Activated CD4-positive, alpha-beta T cell treated with anti-CD3 and anti-CD28 coated beads, Interleukin-2, amount 10 ng/mL, durations not matched to agents 24 days and 14 days (primary cell): ENCODE measurements at places on chromosomes 6 and 20. TPM values are rescaled to one million over a fixed set of nuclear protein-coding genes. Genes with fewer than 3 reads are reported as not detected.

PGM3 gene
- 19.7 and 24.7 TPM in 2 replicates for total RNA-seq

MLN gene
- not detected in 2 replicates for total RNA-seq

DEFB132 gene
- not detected in 2 replicates for total RNA-seq

HRH3 gene
- not detected in 2 replicates for total RNA-seq

DNA sequence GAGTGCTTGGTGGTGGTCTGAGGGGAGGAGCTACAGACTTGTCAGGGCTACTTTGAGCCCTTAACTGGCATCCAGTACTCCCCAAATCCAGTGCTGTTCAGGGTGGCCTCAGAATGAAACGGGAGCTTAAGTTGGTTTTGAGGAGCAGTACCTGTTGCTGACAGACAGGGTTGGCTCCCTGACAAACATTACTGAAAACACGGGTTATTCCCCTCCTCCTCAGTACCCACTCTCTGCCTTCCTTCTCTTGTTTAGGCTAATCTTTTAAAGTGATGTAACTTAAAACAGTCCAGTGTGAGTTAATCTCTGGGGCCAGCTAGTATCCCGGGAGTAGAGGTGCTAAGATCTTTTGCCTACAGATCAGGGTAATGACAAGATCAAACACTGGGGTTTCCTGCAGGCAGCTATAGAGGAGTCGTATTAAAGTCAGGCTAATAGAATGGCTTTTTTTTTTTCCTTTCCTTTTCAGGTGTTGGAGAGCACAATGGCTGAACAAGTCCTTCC is 3.7 kb downstream of the TNFAIP3 start:
- H3K27me3 ChIP-seq: no peaks in the 10 kb centered on the region
- peak; percentile 84 for DNase-seq
- peaks cover 79% of the 10 kb centered on the region for H3K36me3 ChIP-seq
- peak overlapping the region; percentile 86 for H3K27ac ChIP-seq
- H3K4me3 ChIP-seq: peak overlapping the region; percentile 87

- no peaks in the 10 kb centered on the region for H3K27me3 ChIP-seq
- no peak for DNase-seq
- H3K36me3 ChIP-seq: no peaks in the 10 kb centered on the region
- no peaks in the 10 kb centered on the region for H3K4me1 ChIP-seq
- no peak overlapping the region for H3K4me3 ChIP-seq
- H3K27ac ChIP-seq: no peak overlapping the region
Measured at GRCh38 chr6:78157606-78158005, 504.8 kb downstream of the MEI4 start.

DNA sequence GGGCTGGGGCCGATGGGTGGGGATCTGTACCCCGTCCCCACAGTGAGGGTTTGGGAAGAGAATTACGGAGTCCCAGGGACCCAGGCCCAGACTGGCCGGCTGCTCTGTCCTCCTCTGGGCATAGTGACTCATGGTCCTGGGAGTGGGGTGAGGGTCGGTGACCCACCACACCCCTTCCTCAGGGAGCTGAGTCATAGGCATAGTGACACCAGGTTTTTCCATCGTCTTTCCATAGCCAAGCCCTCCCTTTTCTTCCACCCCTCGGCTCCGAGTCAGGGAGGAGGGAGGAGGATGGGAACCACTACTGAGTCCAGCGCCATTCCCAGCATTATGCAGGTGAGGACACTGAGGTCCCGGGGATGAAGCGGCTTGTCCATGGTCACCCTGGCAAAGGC is 8.9 kb downstream of the CYP21A2 start:
- H3K36me3 ChIP-seq: no peaks in the 10 kb centered on the region
- peaks cover 2% of the 10 kb centered on the region for H3K27me3 ChIP-seq
- no peak for DNase-seq
- no peaks in the 10 kb centered on the region for H3K4me1 ChIP-seq

GRCh38 chr20:32507998-32508774 is 76.9 kb downstream of the NOL4L start:
- no peak overlapping the region for H3K27ac ChIP-seq
- no peak overlapping the region for H3K4me3 ChIP-seq
- peaks cover 26% of the 10 kb centered on the region for H3K36me3 ChIP-seq
- no peak for DNase-seq
- H3K4me1 ChIP-seq: peaks cover 36% of the 10 kb centered on the region

- peak; percentile 14 for DNase-seq
- no peaks in the 10 kb centered on the region for H3K36me3 ChIP-seq
- H3K27me3 ChIP-seq: peaks cover 22% of the 10 kb centered on the region
- no peak overlapping the region for H3K27ac ChIP-seq
- no peak overlapping the region for H3K4me3 ChIP-seq
Measured at GRCh38 chr6:144908004-144908403, 622.9 kb downstream of the UTRN start.

DNA sequence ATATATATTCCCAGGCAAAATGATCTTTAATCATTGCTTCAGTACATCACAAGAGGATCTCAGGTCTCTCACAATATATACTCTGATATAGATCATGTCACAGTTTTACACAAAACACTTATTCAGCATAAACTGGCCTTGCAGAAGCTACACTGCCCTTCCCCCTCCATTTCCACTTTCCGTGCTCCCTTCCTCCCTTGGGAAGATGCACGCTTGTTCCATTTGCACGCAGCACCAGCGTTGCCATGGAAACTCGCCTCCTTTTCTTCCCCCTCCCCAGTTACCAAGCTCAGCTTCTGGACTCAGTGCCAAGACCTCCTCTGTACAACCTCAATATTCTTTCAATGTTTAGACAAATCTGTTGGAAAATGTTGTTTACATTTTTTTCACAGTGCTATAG is 154.6 kb downstream of the RFPL4B start:
- H3K4me3 ChIP-seq: no peak overlapping the region
- no peaks in the 10 kb centered on the region for H3K36me3 ChIP-seq
- H3K27ac ChIP-seq: no peak overlapping the region
- DNase-seq: no peak
- H3K4me1 ChIP-seq: no peaks in the 10 kb centered on the region
- peaks cover under 1% of the 10 kb centered on the region for H3K27me3 ChIP-seq

R3HDML gene
- not detected in 2 replicates for total RNA-seq

HLA-DQB2 gene
- 0.28 and 0.72 TPM in 2 replicates for total RNA-seq

- no peak overlapping the region for H3K27ac ChIP-seq
- no peak overlapping the region for H3K4me3 ChIP-seq
- H3K36me3 ChIP-seq: no peaks in the 10 kb centered on the region
- H3K4me1 ChIP-seq: peaks cover 5% of the 10 kb centered on the region
Measured at GRCh38 chr6:134878136-134878535, 71.8 kb downstream of the ALDH8A1 start.

BNIP5 gene
- not detected in 2 replicates for total RNA-seq

DNA sequence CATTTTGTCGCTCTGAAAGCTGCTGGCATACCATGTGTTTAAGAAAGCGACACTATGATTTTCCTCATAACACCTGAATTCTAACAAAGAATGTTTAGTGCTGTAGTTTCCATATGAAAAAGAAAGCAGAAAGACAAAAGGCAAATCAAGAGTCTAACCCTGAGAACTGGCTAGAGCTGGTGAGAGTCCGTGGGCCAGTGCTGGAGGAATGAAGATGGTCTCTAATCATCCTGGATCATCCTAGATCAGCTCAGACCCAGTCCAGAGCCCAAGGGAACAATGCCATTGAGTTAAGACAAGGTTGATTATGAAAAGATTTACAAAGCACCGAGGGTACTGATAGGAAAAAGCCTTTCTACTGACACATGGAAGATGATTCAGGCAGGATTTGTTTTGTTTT is 73.0 kb upstream of the MYLIP start:
- H3K4me3 ChIP-seq: no peak overlapping the region
- H3K27me3 ChIP-seq: peaks cover 4% of the 10 kb centered on the region
- no peaks in the 10 kb centered on the region for H3K4me1 ChIP-seq
- H3K27ac ChIP-seq: no peak overlapping the region
- no peaks in the 10 kb centered on the region for H3K36me3 ChIP-seq

- no peak overlapping the region for H3K4me3 ChIP-seq
- DNase-seq: no peak
- H3K27me3 ChIP-seq: no peaks in the 10 kb centered on the region
- H3K4me1 ChIP-seq: no peaks in the 10 kb centered on the region
- H3K27ac ChIP-seq: no peak overlapping the region
- H3K36me3 ChIP-seq: no peaks in the 10 kb centered on the region
Measured at GRCh38 chr20:9551808-9552550, 37.6 kb downstream of the LAMP5 start.

DNA sequence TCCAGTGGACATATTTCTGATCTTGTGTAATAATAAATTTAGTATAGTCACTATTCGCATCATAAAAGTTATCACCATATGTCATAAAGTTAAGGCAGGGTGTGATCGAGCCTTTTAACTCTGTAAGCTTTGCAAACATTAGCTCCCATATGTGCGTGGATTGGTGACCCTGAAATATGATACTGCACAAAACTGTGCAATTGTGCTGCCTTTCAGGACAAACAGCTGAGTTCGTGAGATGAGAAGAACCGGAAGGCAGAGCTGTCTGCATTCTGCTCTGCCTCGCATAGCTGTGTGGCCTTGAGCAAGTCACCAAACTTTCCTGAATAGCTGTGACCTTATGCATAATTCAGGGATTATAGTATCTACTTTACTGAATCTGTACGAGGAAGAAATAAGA is 3.2 kb upstream of the PLEKHG1 start:
- no peak overlapping the region for H3K4me3 ChIP-seq
- H3K27me3 ChIP-seq: peaks cover 51% of the 10 kb centered on the region
- peaks cover 15% of the 10 kb centered on the region for H3K4me1 ChIP-seq
- no peak overlapping the region for H3K27ac ChIP-seq

GRIK2 gene
- not detected in 2 replicates for total RNA-seq

DNA sequence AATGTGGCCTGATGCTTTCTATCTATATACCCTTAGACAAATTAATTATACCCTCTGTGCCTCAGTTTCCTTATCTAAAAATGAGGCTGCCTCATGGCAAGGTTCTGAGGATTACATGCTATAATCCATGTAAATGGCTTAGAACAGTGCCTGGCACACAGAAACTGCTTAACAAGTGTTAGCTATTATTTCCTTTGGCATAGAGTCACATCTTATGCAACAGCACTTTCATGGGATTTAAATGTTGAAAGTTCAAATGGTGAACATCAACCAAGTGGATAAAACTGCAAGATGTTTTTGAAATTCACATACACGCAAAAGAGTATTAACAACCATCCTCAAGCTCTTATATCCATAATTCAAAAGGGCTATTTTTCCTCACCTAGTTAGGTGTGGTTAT is 202.8 kb upstream of the JAG1 start:
- H3K27me3 ChIP-seq: no peaks in the 10 kb centered on the region
- H3K4me1 ChIP-seq: no peaks in the 10 kb centered on the region
- no peak overlapping the region for H3K4me3 ChIP-seq
- H3K27ac ChIP-seq: no peak overlapping the region

DNAH8 gene
- total RNA-seq: 0.02 TPM in 1 of 2 replicates, not detected in the other

RUNX2 gene
- total RNA-seq: 17.1 and 18.3 TPM in 2 replicates

- H3K27me3 ChIP-seq: no peaks in the 10 kb centered on the region
- no peak for DNase-seq
Measured at GRCh38 chr6:38555606-38556005, 84.1 kb downstream of the BTBD9 start.

FAM217A gene
- not detected in 2 replicates for total RNA-seq

MOXD1 gene
- total RNA-seq: 0.12 TPM in 1 of 2 replicates, not detected in the other

NINL gene
- 3.0 and 3.5 TPM in 2 replicates for total RNA-seq

GRCh38 chr6:89034586-89035251 is 45.8 kb upstream of the PNRC1 start:
- H3K27me3 ChIP-seq: peaks cover 4% of the 10 kb centered on the region
- peaks cover 3% of the 10 kb centered on the region for H3K36me3 ChIP-seq
- DNase-seq: no peak

DNA sequence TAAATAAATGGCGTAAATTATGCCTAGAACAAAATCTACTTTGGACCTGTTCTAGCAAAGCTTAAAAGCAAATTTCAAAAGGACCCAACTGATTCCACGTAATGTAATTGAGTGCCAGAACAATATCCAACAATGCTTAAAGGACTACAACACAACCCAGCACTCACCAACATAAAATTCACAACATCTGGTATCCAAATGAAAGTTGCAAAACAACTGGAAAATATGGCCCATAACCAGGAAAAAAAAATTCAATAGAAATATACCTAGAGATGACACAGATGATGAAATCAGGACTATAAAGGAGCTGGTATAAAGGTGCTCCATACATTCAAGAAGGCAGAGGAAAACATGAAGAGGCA is 14.1 kb downstream of the TUBB2B start:
- H3K4me1 ChIP-seq: peaks cover 18% of the 10 kb centered on the region
- H3K4me3 ChIP-seq: no peak overlapping the region
- H3K27ac ChIP-seq: no peak overlapping the region
- DNase-seq: no peak
- peaks cover 38% of the 10 kb centered on the region for H3K27me3 ChIP-seq
- no peaks in the 10 kb centered on the region for H3K36me3 ChIP-seq

DNA sequence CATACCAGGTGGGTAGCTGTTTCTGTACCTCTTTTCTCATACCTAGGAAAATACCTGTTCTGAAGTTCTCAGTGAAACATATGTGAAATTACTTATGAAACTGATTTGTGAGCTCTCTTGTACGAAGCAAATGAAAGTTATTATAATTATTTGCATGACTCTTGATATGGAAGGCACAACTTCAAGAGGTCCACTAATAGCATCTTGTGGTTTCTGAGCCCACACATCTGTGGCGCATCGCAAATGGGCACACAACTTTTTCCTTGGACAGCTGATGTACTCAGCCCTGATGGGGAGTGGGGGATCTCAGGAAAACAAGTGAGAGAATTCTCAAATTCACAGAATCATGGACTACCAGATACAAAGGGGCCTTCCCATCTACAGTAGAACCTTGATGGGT is 432.3 kb downstream of the CD83 start:
- no peak for DNase-seq
- H3K36me3 ChIP-seq: no peaks in the 10 kb centered on the region
- no peak overlapping the region for H3K27ac ChIP-seq
- peaks cover 3% of the 10 kb centered on the region for H3K4me1 ChIP-seq
- H3K27me3 ChIP-seq: peaks cover 4% of the 10 kb centered on the region

KIF6 gene
- total RNA-seq: 0.17 and 0.33 TPM in 2 replicates

WFDC2 gene
- not detected in 2 replicates for total RNA-seq

GRCh38 chr20:17818187-17818586 is 118.4 kb downstream of the BANF2 start:
- H3K27ac ChIP-seq: no peak overlapping the region
- DNase-seq: no peak
- no peaks in the 10 kb centered on the region for H3K27me3 ChIP-seq

ZC2HC1B gene
- not detected in 2 replicates for total RNA-seq

DNA sequence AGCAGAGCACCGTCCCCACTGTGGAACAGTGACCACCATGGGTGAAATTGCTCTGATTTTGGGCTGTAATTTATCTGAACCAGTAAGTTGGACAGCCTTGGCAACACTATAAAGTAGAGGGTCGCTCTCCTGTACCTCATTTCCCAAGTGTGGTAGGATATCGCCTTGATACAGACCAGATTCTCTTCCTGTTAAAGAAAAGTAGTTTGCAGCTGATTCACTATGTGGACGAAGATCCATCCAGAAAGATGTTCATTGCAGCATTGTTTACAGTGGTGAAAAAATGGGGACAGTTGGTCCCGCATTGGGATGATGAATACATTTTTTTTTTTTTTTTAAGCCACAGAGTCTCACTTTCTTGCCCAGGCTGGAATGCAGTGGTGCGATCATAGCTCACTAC is 74.3 kb downstream of the SLX4IP start:
- peaks cover 30% of the 10 kb centered on the region for H3K4me1 ChIP-seq
- H3K27me3 ChIP-seq: no peaks in the 10 kb centered on the region

KCNK16 gene
- total RNA-seq: not detected in 2 replicates

GRCh38 chr6:53956068-53956711 is 155.1 kb upstream of the MLIP start:
- H3K4me1 ChIP-seq: no peaks in the 10 kb centered on the region
- no peaks in the 10 kb centered on the region for H3K36me3 ChIP-seq
- peak; percentile 68 for DNase-seq
- peaks cover 7% of the 10 kb centered on the region for H3K27me3 ChIP-seq
- H3K27ac ChIP-seq: no peak overlapping the region

PBOV1 gene
- total RNA-seq: not detected in 2 replicates

KCNQ5 gene
- total RNA-seq: 11.5 and 13.7 TPM in 2 replicates

GRCh38 chr20:36385503-36385902 is 79.4 kb downstream of the DLGAP4 start:
- H3K4me1 ChIP-seq: no peaks in the 10 kb centered on the region
- no peak overlapping the region for H3K4me3 ChIP-seq
- no peaks in the 10 kb centered on the region for H3K36me3 ChIP-seq
- H3K27me3 ChIP-seq: no peaks in the 10 kb centered on the region
- no peak overlapping the region for H3K27ac ChIP-seq
